ENCODE measurements at places on chromosomes 7 and 10.

DNA sequence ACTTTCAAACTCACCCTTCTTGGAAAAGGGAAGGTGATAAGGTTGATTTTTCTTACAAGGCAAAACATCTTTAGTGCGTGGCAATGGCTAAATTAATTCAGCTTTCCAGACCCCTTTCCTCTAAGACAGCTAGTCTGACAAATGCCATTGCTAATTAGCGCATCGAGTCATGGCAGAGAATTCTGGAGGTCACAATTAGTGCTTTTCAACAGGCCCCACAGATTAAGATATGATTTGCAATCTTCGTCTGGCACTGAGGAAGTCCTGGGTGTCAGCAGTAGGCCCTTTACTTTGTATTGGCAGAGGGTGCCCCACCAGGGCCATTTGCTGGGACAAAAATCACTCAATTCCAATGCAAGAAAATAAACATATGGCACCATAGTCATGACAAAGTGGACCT is 189.2 kb upstream of the AGK start:
- DNase-seq, result no peak

GRCh38 chr7:151120896-151121295 is 34.6 kb downstream of the AGAP3 start:
- no peak for DNase-seq

- no peak for DNase-seq
Observed at GRCh38 chr7:96328016-96328415, 6.1 kb upstream of the SLC25A13 start.

- DNase-seq, result no peak
Observed at GRCh38 chr7:131957338-131958020, 401.1 kb upstream of the PODXL start.

DNA sequence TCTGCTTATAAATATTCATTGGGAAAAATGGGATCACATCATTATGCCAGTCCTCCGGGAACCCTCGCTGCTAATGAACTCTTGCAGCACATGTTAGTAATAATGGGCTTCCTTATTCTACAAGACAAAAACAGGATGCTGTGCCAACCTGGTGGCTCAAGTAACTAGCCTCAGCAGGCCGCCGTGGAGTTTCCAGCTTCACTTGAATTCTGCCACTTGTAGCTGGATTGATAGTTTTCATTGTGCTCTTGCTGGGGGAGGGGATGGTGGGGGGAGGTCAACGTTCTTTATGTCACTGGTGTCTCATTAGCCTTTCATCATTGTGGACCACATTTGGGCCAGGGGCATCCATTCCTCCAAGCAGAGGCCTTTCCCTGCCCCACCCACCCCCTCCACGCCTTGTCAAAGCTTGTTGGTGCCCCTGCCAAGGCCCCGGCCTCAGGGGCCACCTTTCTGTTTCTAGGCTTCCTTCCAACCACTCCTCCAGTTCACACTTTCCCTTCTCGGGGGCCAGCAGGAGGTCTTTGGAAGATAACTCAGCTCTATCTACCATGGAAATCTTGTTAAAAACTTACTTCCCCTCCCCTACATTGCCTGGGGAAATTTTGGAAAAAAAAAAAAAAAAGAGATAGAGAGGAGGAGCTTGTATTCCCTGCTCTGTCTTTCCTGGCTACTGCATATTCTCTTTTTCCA is 153.9 kb downstream of the BMPER start:
- DNase-seq, result no peak

DNA sequence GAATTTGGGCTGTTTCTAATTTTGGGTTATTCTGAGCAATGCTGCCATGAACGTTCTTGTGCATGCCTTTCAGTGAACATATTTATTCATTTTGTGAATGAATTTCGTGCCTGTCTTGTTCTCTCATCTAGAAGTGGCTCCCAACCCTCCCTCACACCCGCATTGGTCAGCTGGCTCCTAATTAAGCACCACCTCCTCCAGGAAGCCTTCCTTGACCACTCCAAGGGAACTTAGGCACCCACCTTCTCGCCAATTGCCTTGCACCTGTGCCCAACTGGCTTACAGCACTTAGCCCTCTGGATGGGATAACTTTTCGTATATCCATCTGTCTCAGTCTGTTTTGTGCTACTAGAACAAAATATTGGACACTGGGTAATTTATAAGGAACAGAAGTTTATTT is 107.1 kb downstream of the MYL10 start:
- DNase-seq, result no peak

All from NCI-H2029 (cell line).